CD4-positive, alpha-beta T cell treated with Interleukin-2 at 100 ng/mL for 4 hours (primary cell): ENCODE measurements at places on chromosomes 6 and 20.

GRCh38 chr6:152272486-152272885, 364.7 kb downstream of the SYNE1 start:
- no peak for DNase-seq

- no peak for DNase-seq
Observed at GRCh38 chr6:53906842-53907241, 112.0 kb downstream of the LRRC1 start.

GRCh38 chr6:99821164-99821563, 172.9 kb downstream of the MCHR2 start:
- no peak for DNase-seq

DNA sequence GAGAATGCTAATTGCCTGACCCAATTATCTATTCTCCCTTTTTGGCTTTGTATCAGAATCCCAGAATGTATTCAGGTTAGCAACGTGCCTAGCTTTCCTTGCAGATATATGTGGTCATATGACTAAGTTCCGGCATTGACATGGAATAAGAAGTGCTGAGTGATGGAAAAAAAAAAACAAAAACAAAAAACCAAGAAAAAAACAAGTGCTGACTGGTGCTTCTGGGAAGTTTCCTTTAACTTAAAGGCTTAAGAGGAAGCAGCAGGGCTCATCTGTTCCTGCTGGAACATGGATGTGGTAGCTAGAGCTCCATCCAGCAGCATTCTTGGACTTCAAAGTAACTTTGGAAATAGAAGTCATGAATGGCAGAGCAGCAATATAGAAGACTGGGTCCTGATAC, 10.4 kb upstream of the RPF2 start:
- no peak for DNase-seq
